ENCODE measurements at places on chromosomes 4 and X.

- DNase-seq = no peak
These were observed 158.2 kb upstream of the SFRP2 start for GRCh38 chr4:153947124-153947523.

DNA sequence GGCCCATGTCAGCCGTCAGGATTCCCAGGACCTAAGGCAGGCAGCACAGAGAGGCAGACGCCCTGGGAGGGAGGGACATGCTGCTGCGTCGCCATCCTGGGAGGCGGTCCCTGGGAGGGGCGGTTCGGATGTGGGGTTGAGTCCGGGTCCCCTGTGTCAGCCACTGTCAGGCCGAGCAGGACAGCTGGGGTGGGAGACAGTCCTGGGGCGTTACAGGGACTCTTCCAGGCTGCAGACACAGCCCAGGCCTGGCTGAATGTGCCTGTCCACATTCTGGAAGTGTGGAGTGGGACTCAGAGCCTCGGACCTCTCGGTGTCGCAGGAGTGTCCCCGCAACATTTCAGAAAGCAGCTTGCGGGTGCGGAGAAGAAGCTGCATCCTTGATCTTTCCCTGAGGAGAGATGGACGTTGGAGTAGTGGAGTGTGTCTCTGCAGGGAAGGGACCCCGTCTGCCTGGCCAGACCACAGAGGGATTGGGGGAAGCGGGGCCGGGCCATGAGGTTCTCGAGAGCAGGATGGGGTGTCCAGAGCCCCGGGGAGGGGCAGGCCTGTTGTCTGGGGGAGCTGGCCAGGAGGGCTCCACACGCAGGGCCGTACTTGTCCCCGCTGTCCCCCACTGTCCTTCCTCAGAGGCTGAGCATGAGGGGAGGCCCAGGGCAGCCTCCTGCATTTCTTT lies 6.1 kb downstream of the AKAP17A start:
- DNase-seq = no peak

DNA sequence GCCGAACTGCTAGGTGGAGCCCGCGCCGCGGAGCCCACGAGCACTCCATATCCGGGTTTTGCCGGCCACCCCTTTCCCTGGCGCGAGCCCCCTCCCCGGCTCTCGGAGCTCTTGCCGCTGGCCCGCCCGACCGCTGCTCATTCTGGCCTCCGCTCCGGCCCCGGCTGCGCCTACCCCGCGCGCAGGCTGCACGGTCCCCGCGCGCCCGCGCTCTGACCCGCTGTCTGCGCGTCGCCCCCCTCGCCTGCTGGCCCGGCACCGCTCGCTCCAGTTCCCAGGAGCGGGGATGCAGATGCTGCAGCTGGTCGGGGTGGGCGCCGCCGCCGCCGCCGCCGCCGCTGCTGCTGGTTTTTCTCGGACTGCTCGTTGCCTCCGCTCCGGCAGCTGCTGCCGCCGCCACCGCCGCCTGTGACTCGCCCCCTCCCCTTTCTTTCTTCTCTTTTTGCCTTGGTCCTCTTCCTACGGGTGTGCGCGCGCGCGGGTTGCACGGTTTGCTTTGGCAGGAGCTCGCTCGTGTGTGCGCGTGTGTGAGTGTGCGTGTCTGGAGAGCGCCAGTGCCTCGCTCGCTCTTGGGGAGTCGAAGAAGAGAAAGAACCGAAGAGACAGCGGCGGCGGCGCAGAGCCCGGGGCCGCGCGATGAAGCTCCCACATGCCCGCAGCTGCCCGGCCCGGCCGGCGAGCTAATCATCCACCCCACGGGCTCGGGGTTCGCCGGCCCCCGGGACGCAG lies at the start of gene ADGRL3:
TSS of gene ADGRL3 (plus strand) at position 140 of the 729 bp plus-strand sequence.
- DNase-seq = no peak

DNA sequence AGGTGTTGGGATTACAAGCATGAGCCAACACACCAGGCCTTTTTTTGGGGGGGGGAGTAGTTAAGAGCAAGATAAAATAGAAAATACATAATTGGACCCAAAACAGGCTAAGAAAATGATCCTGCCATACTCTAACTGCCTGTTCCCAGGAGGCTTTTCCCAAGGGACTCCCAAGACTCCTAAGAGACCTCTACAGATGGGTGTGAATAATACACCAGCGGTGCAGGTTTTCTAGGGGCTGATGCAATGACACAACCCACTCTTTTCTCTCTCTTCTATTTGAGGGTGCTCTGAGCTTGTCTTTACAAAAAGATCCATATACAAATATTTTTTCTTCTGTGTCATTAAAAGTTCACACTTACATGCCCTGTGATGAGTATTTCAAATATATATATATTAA lies 116.9 kb downstream of the RASL11B start:
- no peak for DNase-seq

All from stimulated activated CD8-positive, alpha-beta memory T cell treated with anti-CD3 and anti-CD28 coated beads, Interleukin-7, amount 100 ng/mL, for 1 hour (primary cell).